ENCODE measurements at places on chromosomes 16 and 17.

DNA sequence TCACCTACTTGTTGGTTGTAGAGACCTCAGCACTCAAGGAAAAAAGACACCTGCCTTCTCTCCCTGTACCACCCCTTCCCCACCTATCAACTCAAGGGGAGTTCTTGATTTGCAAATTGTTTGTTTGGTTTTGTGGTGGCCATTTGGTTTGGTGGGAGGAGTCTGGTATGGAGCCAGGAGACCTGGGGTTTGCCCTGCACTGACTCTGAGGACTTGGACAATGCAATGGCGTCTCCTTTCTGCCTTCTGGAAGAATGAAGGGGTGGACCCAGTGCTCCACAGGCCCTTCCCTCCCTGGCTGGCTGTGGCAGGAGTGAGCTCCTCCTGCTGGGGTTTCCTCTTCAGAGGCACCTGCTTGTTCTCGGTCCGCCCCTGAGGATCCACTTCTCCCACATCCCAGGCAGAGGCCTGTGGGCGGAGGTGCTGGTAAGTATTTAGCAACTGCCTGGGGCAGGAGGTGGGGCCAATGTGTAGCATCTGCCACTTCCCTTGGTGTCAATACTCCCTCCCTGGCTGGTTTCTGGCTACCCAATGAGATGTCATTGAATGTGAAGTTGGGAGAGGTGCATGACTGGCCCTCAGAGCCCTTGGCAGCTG lies 164.5 kb downstream of the NTN1 start:
- no peak for DNase-seq

DNA sequence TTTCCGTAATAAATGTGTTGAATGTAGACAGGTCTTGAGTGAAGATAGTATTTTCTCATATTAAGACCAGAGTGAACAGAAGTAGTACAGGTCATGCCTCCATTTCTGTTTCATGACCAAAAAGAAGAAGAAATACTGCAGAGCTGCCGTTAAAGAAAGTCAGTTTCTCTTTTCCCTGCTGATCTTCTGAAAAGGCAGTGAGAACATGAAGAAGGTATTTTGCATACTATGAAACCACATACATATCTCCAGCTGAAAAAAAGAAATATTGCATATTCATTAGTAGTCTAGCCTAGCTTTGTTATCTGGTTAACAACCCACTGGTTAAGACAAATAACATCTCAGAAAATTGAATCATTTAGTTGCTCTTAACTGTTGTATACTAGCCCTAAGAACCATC lies 138.4 kb downstream of the PHKB start:
- DNase-seq = no peak

- no peak for DNase-seq
These were observed 4.1 kb downstream of the HS3ST3B1 start for GRCh38 chr17:14304773-14305517.

- DNase-seq = peak; percentile 30
These were observed 16.5 kb downstream of the ANKRD11 start for GRCh38 chr16:89473791-89474414.

Measured in caudate nucleus (tissue), 63 donors.